Endodermal cell (in vitro differentiated cells): ENCODE measurements at places on chromosomes 3 and 15. TPM values are rescaled to one million over a fixed set of nuclear protein-coding genes. Genes with fewer than 3 reads are reported as not detected.

The SPRED1 gene
- total RNA-seq, result 45.3 and 50.8 TPM in 2 replicates

The IQCB1 gene
- 29.8 to 49.5 TPM (median 44.5 TPM) in 3 replicates for total RNA-seq

The A4GNT gene
- not detected in 2 replicates for total RNA-seq

The PIERCE2 gene
- 3.6 and 5.1 TPM in 2 replicates for total RNA-seq

The SUSD5 gene
- total RNA-seq, result 2.6 and 2.8 TPM in 2 replicates

The SNTN gene
- total RNA-seq, result 0.40 TPM in 1 of 2 replicates, not detected in the other

The GOLGA8N gene
- total RNA-seq, result 0.50 and 1.1 TPM in 2 replicates

The HEMK1 gene
- 25.8 to 38.3 TPM (median 29.6 TPM) in 3 replicates for total RNA-seq

The CRBN gene
- total RNA-seq, result 31.4 and 36.8 TPM in 2 replicates

The UPK1B gene
- 11.3 to 13.1 TPM (median 11.7 TPM) in 3 replicates for total RNA-seq

The CPNE9 gene
- total RNA-seq, result 0.15 to 0.23 TPM (median 0.23 TPM) in 3 replicates

The ISLR gene
- 0.29 and 0.41 TPM in 2 replicates for total RNA-seq

The GOLGA8H gene
- total RNA-seq, result 0.31 to 0.75 TPM (median 0.50 TPM) in 3 replicates

The PYGO1 gene
- total RNA-seq, result 2.0 TPM in 2 replicates

The LRRC31 gene
- not detected in 2 replicates for total RNA-seq

The MYEF2 gene
- 75.8 to 96.1 TPM (median 91.2 TPM) in 3 replicates for total RNA-seq

The SSUH2 gene
- total RNA-seq, result 3.1 and 5.3 TPM in 2 replicates

The CCR9 gene
- not detected in 3 replicates for total RNA-seq
